Glomerular endothelial cell (primary cell): ENCODE measurements at places on chromosomes 3 and 15. TPM values are rescaled to one million over a fixed set of nuclear protein-coding genes. Genes with fewer than 3 reads are reported as not detected.

Gene LPP
- 77.0 and 132 TPM in 2 replicates for total RNA-seq

GRCh38 chr15:70401709-70402108 lies 304.0 kb upstream of the TLE3 start:
- no peak for DNase-seq

DNA sequence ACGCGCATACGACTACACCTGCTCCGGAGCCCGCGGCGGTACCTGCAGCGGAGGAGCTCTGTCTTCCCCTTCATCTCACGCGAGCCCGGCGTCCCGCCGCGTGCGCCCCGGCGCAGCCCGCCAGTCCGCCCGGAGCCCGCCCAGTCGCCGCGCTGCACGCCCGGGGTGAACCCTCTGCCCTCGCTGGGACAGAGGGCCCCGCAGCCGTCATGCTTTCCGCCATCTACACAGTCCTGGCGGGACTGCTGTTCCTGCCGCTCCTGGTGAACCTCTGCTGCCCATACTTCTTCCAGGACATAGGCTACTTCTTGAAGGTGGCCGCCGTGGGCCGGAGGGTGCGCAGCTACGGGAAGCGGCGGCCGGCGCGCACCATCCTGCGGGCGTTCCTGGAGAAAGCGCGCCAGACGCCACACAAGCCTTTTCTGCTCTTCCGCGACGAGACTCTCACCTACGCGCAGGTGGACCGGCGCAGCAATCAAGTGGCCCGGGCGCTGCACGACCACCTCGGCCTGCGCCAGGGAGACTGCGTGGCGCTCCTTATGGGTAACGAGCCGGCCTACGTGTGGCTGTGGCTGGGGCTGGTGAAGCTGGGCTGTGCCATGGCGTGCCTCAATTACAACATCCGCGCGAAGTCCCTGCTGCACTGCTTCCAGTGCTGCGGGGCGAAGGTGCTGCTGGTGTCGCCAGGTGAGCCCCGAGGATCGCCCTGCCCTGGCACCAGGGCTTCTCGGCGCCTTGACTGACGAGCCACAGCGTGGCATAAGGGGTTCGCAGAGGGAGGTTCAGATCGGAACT lies 420 bp downstream of the SLC27A2 start:
- no peak for DNase-seq

Gene CNTN4
- total RNA-seq: 0.12 and 0.19 TPM in 2 replicates

DNA sequence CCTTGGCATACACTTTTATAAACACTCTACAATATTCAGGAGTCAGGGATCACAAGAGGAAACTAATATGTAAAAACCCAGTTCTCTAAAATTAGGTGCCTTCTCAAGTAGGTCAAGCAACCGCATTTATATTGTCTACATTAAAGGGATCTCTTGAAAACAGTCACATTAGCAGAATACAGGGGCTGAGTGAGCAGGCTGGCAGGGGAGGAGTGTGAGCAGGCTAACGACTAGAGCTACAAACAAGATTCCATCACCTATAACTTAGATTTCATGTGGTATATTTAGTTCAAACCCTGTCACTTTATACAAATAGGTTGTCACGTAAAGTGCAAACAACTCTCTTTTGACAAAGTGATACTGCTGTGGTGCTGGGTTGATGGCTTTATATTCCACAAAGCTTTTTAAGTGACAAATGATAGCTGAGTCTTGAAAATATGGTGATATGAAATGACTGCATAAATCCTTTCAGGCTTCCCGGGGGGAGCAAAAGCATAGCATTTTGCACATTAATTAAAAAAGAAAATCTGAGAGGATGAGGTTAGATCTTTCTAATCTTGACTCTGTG lies 937.9 kb downstream of the FHIT start:
- DNase-seq: no peak

Gene ETFA
- total RNA-seq: 64.1 and 88.9 TPM in 2 replicates

GRCh38 chr3:53577506-53577905 lies 83.1 kb downstream of the CACNA1D start:
- no peak for DNase-seq

DNA sequence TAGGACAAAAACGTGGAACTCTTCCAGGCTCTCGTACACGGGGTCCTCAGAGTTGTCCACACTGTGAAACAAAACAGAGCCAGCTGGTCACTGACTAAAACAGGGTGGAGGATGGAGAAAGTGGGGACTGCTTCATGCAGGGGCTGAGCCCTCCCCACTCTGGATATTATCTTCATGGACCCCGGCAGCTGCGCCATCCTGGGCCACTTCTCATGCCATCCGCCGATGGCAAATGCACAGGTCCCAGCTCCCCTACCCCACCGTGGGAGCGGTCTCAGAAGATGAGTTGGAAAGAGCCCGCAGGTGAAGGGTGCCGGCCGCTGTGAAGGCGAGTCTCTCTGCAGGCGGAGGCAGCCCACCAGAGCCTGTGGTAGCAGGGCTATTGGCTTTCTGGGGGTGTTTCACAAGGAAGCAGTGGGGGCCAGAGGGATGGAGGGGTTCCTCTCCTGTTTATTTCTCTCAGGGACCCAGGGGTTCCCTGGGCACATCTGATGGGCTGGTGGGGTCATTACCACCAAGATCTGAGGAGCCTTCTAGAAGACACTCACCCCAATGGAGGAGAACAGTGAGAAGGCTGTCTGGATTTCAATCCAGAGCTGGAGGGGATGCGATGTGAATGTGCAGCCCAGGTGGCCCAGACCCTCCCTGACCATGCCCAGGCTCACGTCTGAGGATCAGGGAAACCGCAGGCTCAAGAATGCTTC lies 177.3 kb downstream of the KLF13 start:
- DNase-seq: no peak

DNA sequence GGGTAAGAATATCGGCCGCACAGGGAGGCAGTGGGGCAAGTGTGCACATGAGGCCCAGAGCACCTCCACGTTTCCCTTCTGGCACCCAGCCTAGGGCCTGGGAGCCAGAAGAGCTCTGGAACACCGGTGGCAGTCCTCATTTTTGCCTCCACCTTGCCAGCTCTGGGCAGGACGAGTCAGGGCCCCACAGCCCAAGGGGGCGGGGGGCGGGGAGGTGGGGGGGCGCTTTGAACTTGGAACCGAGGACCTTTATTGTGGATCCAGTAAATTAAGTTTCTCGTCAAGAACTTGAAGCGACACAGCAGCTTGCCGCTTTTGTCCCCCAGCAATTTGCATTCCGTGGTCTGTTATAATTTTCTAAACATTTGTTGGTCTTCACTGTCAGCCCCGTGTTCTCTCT lies 66.8 kb downstream of the SLC6A11 start:
- DNase-seq: no peak

GRCh38 chr15:50854601-50855490 lies 53.6 kb upstream of the AP4E1 start:
- no peak for DNase-seq

- DNase-seq: no peak
These were observed 97.1 kb downstream of the MEGF11 start for GRCh38 chr15:66156310-66156975.

DNA sequence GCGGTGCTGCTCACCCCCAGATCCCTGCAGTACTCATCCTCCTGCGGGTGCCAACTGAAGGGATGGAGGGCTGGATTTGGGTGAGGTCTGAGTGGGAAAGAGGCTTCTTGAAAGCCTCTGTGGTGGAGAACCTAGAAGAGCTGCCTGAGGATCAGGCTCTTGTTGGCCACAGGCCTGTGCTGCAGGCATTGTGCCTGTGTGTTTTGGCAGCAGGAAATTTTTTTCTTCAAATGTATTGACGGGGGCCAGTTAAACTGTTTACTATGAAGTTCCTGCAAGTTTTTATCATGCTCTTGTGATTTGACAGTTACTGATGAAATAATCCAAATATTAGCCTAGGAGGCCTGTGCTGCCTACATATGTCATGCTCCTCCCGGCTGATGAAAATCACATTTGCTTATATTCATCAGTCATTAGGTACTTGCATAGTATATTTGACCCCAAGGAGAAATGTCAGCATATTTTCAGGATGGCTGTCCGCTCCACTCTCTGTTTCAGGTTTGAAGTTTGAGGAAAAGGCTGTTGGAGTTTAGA lies 103.1 kb downstream of the THSD4 start:
- no peak for DNase-seq

- DNase-seq: no peak
These were observed 17.1 kb downstream of the SETMAR start for GRCh38 chr3:4320096-4320911.

Gene PAK6
- not detected in 2 replicates for total RNA-seq

GRCh38 chr3:38001456-38002081 lies 11.0 kb downstream of the VILL start:
- DNase-seq: no peak

DNA sequence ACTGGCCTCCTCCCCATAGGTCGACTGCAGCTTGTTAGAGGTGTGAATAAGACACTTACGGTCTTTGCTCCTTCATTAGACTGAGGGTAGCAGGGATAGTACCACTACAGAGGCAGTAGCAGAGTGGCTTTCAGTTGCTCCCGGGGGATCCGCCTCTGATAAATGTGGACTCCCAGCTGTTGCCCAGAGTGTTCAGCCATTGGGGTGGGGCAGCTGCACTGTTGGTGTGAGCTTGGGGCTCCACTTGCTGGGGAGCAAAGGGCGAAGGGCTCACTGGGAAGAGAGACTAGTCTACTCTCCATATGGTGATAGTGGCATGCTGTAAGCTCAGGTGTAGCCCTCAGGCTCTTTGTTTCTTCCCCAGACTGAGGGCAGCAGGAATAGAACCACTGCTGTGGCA lies 239.1 kb downstream of the LRRN1 start:
- DNase-seq: no peak

Gene HCN4
- total RNA-seq: 0.06 and 0.19 TPM in 2 replicates

Gene REC114
- not detected in 2 replicates for total RNA-seq

- DNase-seq: no peak
These were observed 270.5 kb upstream of the P2RY1 start for GRCh38 chr3:152564459-152564858.

DNA sequence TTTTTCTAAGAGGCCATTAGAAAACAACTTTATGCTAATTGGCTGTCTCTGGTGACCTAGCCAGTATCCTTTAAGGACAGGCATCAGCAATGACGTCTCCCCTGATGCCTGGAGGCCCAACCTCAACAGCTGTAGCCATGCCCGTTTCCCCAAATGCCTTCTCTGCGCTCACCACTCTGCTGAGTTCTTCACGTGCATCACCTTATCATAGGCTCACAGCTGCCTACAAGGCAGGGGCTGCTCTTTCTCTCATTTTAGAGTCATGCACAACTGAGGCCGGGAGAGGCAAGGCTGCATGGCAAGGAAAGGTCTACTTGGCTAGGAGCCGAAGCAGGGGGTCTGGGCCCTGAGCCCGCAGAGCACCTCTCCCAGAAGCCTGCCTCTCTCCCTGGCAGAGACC lies 43.9 kb upstream of the SEC13 start:
- DNase-seq: no peak

GRCh38 chr3:45153658-45154437 lies 7.7 kb upstream of the CDCP1 start:
- no peak for DNase-seq
